Central memory CD8-positive, alpha-beta T cell (primary cell): ENCODE measurements at places on chromosomes 7 and 10.

- no peak for DNase-seq
These were observed 43.6 kb downstream of the PARD3 start for GRCh38 chr10:34771525-34771924.

GRCh38 chr10:786633-787474, 97.4 kb upstream of the DIP2C start:
- DNase-seq, result no peak

DNA sequence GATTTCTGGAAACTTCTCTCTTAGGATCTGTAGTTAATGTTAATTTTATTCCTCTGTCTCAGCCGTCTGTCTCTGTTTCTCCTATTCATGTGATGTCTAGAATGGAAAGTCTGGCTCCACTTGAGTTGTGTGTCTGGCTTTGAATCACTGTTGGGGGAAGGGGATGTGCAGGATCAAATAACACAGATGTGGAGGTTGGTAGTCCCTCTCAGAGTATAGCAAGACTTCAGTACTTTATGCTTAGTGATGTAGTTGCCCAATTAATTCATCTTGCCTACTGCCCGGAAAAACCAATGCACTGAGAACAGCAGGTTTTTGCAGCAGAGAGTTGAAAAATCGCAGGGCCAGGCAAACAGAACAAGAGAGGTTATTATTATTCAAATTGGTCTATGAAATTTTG, 79.2 kb downstream of the PHTF2 start:
- DNase-seq, result no peak

DNA sequence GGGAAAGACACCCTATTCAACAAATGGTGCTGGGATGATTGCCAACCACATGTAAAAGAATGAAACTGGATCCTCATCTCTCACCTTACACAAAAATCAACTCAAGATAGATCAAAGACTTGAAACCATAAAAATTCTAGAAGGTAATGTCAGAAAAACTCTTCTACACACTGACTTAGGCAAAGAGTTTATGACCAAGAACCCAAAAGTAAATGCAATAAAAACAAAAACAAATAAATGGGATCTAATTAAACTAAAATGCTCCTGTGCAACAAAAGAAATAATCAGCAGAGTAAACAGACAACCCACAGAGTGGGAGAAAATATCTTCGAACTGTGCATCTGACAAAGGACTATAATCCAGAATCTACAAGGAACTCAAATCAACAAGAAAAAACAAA, 504.2 kb upstream of the MBL2 start:
- no peak for DNase-seq

GRCh38 chr10:22374489-22375126, 29.3 kb downstream of the SPAG6 start:
- DNase-seq, result no peak

- no peak for DNase-seq
These were observed 18.6 kb upstream of the DLX5 start for GRCh38 chr7:97043281-97043680.

DNA sequence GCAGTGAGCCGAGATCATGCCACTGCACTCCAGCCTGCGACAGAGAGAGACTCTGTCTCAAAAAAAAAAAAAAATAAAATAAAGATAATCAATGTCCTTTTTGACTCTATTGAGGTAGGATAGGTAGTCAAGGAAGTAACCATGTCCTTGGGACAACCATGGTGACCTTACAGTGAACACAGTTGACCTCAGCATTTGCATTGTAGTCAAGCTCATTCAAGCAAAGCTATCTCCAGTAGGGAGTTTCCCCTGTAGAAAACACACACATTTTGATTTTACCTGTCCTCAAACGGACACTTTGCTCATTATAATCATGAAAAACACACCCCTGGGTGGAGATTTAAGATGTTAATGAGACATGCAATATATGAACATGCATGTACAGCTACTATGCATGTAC, 171.7 kb downstream of the KIF20B start:
- DNase-seq, result no peak

- no peak for DNase-seq
These were observed 93.0 kb downstream of the KMT2C start for GRCh38 chr7:152342796-152343195.

GRCh38 chr7:108014747-108015682, 12.1 kb upstream of the LAMB1 start:
- no peak for DNase-seq

GRCh38 chr10:22564060-22564459, 150.3 kb downstream of the PIP4K2A start:
- no peak for DNase-seq

DNA sequence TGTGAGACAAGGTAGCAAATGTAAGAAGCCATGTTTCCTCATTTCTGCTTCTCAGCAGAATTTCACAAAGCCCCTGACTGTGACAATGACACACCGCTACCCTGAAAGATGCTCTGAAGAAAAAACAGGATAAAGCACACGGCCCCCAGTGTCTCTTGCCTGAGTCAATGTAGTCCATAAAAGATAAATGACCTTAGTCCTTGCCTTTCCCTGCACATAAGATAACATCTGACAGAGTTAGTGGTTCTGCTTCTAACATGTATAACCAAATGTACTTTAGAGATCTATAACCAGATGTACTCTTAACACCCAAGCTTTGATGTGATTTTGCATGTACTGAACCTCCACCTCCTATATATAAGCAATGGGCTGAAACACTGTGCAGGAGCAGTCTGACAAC, 3.0 kb upstream of the SND1 start:
- DNase-seq, result no peak

DNA sequence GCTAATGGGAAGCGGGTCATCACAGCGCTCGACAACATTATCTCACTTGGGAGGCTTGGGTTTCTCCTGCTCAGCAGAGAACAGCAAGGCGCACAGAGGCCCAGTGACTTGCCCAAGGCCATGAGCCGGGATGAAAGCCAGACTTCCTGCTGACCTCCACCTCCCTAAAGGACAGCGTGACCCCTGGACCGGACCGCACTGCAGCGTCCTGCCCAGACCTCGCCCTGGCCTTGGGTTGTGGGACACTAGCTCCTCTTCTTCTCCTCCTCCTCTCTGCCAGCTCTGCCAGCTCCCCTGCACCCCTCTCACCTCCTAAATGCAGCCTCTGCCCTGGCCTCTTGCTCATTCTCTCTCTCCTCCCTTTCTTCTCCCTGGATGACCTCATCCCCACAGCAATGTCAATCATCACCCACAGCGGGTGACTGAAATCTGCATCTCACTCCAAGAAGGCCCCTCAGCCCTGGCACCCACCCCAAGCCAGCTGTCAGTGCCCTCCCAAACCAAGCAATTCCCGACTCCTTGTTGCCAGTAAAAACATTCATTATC, 19.4 kb downstream of the SPOCK2 start:
- no peak for DNase-seq

DNA sequence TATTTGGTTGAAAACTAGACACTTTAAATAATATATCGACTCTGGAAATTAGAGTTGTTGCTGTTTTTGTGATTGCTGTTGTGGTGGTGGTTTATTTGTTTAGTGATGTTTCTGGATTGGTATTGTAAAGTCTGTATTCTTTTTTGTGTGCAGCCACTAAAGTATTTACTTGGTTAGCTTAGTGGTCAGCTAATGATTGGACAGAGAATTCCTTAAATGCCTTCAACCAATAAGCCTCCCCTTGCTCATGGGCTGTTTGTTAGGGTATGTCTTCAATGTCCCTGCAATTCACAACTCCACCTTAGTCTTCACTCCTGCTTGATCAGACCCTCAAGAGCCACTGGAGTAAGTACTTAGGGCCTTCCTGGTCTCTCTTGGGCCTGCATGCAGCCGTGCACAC, 71.0 kb downstream of the PAXIP1 start:
- DNase-seq, result no peak

DNA sequence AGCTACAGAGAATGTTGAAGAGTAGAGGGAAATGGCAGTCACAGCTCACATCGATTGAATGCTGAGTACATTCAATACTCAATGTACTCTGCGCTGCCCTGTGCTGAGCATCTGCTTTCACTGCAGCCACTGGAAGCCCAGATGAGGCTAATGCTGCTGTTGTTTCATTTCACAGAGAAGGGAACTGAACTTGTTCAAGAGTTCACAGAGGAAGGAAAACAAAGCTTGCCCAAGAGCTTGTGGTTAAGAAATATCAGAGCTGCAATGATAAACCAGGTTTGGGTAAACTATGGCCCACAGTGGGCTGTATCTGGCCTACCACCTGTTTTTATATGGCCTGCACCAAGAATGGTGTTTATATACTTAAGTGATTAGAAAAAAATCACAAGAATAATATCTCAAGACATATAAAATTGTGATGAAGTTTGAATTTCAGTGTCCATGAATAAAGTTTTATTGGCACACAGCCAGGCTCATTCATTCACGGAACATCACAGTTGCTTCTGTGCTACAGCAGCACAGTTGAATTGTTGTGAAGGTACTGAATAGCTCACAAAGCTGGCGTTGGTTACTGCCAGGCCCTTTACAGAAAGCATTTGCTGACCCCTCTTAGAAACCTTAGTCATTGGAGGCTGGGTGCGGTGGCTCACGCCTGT, 64.1 kb downstream of the CFAP58 start:
- no peak for DNase-seq

- no peak for DNase-seq
These were observed 200.9 kb downstream of the FAM107B start for GRCh38 chr10:14573666-14574261.

DNA sequence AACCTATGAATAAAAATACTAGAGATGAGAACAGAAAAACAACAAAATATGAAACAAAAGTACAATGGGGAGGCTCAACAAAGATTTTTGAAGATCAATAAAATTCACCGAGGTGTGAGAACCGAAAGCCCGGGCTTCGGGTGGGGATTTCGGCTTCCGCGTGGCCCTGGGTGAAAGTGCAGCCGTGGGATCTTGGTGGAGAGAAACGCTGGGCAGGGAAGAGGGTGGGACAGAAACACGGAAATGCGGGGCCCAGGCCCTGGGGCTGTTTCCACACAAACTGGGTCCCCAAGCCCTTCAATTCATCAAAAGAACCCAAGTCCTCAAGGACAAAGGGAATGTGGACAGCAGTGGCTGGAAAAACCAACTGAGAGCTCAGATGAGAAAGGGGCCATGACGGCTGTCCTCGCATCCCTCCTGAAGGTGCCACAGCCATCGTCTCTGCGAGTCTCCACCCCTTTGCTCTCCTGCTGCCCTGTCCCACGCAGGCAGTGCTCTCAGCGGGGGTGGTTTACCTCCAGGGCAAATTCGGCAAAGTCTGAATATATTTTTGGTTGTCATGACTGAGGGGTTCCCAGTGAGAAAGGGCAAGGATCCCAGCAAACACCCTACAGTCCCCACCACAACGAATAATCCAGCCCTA, 19.7 kb downstream of the FOXL3 start:
- DNase-seq, result no peak

- no peak for DNase-seq
These were observed 103.7 kb upstream of the IFRD1 start for GRCh38 chr7:112346381-112347060.
